BJ (cell line): ENCODE measurements at places on chromosomes 3 and 15.

- no peak for DNase-seq
These were observed 29.9 kb upstream of the GNB5 start for GRCh38 chr15:52220937-52221660.

DNA sequence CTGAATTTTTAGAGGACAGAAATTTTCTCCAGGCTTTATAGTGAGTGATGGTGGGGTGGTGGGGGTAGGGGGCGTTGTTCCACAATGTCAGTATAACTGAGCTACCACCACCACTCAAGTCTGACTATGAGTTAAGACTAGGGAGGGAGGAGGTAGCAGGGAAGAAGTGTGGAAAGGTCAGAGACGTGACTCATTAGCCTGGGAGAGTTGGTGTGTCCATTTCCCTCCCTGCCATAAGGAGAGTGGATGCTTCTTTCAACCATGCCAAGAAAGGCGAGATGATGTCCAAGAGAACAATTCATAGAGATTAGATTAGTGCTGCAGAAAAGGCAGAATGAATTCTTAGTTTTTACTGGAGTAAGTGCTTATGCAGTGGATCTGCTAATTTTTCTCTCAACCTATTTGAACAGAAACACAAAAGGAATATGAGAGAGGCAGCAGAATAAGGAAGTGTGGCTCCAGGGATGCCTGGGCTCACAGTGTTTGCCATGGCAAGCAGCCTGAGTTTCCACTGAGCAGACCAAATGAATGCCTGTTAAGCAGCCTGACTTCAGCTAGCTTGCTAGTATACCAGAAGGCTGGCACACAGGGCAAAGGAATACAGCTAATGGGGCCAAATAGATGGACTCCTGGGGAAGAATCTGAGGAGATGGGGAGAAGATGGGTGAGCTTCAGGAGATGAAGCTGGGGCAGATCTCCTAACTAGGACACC, 708.9 kb downstream of the NTRK3 start:
- no peak for DNase-seq

DNA sequence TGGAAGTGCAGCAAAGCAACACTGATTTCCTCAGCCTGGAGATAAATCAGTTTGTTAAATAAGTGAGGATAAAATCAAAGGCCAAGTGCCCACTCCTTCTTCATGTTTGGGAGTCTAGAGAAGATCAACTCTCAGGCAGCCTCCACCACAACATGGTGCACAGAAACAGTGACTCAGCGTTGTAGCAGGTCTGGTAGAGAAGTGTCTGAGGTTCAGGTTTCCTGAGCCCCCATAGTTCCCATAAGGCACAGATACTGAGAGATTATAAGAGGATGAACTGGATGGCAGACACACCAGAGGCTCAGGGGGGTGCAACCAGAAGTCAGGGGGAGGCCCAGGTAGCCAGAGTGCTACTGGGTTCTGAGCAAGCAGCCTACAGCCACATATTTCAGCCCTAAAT, 166.7 kb downstream of the FRMD5 start:
- DNase-seq: no peak

DNA sequence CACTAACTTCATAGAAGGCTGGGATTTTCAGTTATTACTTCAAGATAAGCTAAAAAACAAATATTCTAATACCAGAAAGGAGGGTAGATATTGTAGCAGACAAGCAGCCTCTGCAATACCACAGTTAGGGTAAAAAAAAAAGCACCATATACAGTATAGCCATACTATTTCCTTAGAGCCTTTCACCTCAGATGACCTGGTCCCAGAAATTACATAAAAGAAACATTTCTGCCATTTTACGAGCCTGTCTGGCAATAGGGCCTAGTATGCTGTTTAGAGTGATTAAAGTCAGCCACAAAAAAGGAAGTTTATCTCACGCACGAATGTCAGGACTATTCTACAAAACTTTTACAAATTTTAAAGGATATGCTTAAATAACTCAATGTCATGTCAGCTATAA, 1016.6 kb downstream of the PLOD2 start:
- DNase-seq: no peak

DNA sequence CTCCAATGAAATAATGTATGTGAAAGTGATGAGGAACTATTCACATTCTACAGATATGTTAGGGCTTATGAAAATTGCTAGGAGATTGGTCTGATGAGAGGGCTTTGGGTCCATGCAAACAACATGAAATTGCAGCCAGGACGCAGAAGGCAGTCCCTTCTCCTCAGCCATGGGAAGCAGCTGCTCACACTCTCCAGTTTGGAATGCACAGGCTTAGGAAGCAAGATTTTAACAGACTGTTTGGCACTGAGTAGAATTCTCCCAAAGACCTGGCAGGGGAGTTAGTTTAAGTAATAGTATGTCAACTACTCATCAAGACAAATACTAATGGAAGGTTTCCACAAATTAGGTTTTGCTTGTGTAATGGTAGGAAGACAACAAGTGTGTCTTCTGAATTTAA, 500.7 kb upstream of the ARRDC4 start:
- no peak for DNase-seq

DNA sequence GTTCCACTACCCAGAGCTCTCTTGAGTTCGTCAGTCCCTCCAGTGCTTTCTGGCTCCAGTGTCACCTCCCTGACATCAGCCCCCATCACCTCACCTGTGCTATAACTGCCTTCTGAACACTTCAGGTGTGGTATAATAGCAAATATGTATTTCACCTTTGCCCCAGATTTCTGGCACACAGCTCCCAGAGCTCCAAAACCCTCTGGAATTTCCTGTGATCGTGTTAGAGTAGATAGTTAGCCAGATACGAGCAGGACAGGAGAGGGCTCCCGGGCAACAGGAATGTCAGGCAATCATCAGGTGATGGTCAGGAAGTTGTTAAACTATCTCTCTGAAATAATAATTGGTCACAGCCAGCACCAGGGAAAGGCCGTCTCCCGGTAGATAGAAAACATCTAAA, 22.6 kb upstream of the LIMD1 start:
- no peak for DNase-seq

DNA sequence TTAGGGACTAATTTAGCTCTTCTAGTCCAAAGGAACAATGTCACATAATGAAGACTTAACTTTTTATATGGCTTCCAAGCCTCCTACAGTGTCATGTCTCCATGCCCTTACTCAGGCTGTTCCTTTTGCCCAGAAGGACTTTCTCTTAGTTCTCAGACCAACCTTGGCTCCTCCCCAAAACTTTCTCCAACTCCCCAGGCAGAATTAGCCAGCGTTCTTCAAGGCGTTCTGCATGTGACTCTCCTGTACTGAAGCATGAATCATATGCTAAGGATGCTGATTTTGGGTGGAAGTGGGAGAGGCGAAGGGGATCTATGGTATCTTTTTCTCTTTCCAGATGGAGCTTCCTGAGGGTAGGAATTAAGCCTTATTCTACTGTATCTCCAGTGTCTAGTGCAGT, 335.1 kb upstream of the ICE2 start:
- no peak for DNase-seq

DNA sequence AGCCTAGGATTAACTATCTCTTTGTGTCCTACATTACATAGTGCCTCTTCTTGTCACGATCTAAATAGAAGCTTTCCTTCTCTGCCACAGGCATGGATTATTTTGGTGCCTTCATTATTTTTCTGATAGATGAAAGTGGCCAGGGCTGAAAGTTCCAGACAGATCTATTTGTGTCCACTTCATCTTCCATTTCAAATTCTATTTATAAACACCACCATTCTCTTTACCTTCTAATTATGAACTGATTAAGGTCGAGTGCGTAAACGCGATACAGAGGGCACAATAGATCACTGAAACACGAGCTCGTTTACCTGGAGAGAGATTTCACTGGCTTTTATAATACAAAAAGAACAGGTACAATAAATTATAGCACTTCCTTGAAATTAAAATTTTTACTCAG, 105.0 kb downstream of the EDEM1 start:
- DNase-seq: no peak

GRCh38 chr15:32784581-32784980, 66.8 kb downstream of the GREM1 start:
- peak; percentile 32 for DNase-seq

DNA sequence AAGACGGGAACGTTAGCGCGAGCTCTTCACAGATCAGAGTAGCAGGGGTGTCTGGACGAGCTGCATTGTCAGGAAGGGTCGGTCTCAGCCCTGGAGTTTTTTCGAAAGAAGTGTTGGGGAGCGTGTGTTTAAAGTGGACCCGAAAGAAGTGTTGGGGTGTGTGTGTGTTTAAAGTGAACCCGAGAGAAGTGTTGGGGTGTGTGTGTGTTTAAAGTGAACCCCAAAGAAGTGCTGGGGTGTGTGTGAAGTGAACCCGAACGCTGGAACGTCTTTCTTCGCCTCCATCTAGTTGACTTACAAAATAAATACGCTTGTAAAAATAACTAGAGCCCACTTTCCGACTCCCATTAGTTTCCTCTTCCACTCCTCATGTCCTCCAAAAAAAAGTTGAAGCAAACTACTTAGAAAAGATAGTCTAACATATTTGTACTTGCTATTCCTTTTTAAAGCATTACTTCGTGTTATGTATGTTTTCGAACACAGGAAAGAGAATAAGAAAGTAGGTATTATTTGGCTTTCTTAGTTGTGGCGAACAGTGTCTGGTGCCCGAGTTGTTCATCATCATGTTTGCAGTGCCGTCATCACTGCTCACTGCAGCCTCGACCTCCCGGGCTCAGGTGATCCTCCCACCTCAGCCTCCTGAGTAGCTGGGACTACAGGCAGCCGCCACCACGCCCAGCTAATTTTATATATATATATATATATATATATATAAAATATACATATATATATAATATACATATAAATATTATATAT, 1.0 kb downstream of the LRCH3 start:
- DNase-seq: no peak

GRCh38 chr15:23538648-23539047, 26.8 kb upstream of the MKRN3 start:
- no peak for DNase-seq

DNA sequence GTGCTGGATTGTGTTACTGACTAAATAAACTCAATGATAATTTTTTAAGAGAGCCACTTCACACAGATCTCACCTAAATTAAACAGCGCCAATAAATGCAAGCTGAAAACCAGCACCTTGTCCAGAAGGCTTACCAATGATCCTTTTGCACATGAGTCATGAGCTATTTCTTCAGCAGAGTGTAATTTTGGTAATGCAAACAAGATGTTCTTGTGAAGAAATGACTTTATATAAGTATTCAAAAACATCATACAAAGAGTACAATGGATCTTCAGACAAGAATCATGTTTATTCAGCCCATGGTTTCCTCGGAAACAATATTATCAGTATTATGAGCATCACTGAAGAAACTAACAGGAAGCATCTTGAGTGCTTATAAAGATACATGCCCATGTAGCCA, 263.8 kb upstream of the UBE2E2 start:
- DNase-seq: no peak

DNA sequence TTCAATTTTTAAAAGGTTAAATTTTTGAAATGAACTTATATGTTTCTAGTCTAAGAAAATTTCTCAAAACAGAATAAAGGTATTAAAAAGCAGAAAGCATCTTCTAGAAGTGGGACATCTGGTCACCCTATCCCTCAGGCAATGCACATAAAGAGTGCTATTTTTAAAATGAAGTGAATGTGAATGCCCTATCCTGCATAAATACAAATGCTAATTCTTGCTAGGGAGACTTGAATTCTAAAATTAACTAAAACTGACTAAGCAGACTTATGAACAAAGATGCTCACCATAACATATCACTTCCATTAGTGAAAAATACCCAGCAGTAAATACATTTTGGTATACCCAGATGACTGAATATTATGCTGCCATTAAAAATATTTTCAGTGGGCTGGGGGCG, 11.7 kb downstream of the MYO5A start:
- DNase-seq: no peak

DNA sequence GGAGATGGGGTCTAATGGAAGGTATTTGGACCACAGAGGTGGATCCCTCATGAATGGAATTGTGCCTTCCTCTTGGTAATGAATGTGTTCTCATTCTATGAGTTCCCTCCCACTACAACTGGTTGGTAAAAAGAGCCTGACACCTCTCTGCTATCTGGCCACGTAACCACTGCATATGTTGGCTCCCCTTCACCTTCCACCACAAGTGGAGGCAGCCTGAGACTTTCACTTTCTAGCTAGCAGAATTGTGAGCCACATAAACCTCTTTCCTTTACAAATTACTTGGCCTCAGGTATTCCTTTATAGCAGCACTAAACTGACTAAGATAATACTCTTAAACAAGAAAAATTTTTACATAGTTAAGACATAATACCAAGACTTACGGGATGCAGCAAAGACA, 155.3 kb downstream of the NR1I2 start:
- DNase-seq: no peak

- DNase-seq: peak; percentile 98
These were observed 199.1 kb downstream of the CDIN1 start for GRCh38 chr15:36778531-36778930.

- DNase-seq: no peak
These were observed 187.5 kb downstream of the LPP start for GRCh38 chr3:188341501-188341900.

DNA sequence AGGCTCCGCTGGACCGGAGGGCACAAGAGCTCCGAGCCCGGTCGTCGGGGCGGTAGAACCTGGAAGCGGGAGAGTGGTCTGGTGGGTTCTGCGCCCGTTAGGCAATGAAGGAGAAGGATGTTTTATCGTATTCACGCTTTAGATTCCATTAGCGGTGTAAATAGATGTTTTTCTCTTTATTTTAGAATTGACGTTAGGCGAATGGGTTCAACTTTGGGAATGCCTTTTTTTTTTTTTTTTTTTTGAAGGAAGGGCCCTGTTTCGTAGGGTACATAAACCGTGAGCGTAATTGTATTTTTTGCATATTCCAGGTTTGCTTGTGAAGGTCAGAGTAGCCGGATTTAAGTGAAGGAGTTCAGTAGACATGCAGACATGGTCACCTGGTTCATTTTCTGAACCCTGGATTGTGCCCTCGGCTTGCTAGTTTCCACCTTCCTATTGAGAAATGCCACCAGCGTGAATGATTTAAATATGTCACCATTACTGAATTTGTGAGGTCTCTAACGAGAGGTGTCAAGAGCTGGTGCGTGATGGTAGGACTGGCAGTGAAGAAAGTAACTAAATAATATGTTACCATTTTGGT, 808 bp downstream of the RBM6 start:
- no peak for DNase-seq

DNA sequence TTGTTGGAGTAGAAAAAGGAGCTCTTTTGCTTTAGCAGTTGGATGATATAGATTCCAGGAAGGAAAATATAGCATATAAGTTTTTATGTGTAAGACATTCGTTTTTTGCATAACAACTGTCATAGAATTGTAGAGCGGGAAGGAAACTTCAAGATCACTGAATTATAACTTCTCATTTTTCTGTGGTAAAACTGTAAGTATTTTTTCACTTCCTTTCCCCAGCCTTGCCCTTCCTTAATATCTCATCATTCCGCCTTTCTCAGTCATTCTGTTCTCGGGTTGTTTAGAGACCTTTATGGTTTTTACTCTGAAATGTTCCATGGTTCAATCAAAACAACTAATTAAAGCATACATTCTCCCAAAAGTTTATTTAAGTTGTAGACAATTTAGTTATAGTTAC, 1.1 kb downstream of the EAF2 start:
- DNase-seq: no peak

DNA sequence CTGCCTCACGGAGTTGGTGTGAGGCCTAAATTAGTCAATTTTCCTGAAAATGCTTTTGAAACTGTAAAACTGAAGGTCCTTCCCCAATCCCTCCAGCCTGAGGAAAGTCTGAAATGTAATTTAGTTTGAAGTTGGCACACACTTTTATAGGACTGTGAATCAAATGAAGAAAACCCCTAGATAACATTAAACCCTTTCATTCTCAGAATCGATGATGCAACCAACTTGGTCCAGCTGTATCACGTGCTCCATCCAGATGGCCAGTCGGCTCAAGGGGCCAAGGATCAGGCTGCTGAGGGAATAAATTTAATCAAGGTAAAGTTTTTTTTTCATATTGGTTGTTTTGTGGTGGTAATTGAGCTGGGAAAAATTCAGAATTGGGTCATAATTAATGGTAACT, 11.7 kb downstream of the MRPS22 start:
- DNase-seq: no peak
